LHCN-M2 (cell line): ENCODE measurements at places on chromosomes 16 and 17.

- no peak for DNase-seq
Observed at GRCh38 chr17:57092171-57092570, 7.1 kb downstream of the AKAP1 start.

GRCh38 chr17:12388226-12388625 is 277.5 kb upstream of the MYOCD start:
- DNase-seq: no peak

DNA sequence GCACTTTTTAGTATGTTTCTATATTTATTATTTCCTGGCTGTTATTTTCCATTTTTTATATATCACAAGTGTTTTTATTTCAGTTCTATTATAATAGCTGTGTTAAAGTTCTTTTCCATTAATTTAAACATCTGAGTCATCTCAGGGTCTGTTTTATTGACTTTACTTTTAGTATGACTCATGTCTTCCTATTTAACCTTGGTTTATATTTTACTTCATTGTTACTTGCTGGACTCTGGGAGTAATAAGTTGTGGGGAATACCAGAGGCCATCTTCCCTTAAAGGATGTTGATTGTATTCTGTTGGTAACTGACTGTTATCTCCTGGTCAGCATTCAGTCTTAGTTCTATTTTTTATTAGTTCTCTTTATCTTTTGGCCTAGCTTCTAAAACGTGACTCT is 1508.2 kb downstream of the CDH11 start:
- no peak for DNase-seq

DNA sequence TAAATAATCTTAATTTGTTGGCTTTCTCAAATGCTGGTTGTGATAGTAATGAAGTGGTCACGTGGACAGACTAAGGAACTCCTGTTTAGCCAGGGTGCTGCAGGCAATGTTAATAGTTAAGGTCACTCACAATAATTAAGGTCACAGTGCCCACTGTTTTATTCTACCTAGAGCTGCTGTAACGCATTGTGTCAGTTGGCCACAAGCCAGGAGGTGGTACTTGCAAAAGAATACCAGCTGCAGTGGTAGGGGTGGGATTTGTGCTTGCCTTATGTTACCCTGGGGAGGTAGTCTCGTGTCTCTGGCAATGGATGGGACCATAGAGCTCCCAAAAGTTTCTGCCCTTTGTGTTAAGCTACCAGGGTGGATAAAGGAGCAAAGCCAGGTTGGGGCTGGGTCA is 969.1 kb upstream of the CDH8 start:
- DNase-seq: no peak

DNA sequence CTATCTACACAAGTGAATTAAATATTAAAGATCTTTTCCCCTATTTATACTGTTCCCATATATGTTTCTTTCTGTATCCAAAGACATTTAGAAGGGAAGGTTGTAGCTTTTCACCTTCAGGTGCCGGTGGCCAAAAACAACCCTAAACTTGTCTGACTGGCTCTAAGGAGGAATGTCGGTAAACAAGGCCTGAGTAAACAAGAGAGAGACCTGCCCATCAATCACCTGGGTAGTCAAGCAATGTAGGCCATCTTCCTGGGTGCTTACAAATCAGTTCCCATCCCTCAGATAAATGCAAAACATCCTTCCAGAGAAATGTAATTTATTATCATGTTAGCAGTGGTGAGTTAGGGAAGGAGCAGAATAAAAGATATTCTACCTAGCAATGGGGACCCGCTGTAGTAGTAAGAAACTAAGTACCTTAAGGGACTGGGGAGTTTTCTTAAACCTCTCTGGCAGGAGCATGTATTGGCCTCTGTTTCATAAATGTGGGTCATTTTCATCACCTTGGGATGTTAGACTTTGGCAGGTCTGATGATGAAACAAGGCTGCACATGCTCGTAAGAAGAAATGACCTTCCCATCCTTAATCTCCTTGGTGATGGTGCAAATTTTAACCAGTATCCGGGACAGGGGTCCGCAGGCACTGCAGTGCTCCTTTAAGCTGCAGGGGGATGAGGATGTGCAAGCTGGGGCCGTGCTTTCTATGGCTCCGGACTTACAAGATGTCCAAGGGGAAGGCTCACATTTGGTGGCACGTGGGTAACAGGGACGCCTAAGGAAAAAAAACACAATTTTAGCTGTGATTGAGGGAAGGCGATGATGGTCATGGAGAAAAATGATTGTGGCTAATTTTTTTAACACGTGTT is 8.4 kb downstream of the KRT39 start:
- DNase-seq: no peak

DNA sequence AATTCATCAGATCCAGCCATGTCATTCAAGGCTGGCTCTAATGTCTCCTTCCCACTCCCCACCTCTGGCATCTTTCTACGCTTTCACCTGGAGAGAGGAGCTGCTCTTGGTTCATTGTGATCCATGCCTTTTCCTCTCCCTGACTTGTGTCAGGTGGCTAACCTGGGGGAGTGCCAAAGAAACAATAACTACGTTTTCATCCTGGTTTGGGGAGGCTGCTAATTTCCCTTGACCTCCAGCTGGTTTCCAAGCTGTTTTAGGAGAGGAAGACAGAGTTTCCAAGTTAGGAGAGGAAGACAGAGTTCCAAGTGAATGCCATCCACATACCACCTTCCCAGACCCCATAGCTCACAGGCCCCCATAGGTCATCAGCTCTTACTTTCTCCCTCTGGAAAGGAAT is 40.0 kb upstream of the HLF start:
- DNase-seq: no peak

DNA sequence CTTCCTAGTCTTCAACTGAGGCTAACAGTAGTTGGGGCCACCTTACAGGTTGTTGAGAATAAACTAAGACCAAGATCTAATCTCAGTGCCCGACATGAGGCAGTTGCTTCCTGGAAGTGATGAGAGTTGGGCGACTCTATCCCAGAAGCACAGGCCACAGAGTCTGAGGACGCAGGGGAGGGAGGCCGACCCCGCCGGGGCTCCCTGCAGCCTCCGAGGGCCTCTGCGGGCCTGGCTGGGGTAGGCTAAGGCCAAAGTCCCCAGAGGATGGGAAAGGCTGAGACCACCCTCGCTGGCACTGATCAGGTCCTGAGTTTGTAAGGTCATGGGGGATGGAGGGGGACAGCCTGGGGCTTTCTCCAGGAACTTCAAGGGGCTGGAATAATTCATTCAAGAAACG is 74.0 kb downstream of the ENGASE start:
- no peak for DNase-seq

- no peak for DNase-seq
Observed at GRCh38 chr17:49524473-49525359, 29.6 kb downstream of the NGFR start.

DNA sequence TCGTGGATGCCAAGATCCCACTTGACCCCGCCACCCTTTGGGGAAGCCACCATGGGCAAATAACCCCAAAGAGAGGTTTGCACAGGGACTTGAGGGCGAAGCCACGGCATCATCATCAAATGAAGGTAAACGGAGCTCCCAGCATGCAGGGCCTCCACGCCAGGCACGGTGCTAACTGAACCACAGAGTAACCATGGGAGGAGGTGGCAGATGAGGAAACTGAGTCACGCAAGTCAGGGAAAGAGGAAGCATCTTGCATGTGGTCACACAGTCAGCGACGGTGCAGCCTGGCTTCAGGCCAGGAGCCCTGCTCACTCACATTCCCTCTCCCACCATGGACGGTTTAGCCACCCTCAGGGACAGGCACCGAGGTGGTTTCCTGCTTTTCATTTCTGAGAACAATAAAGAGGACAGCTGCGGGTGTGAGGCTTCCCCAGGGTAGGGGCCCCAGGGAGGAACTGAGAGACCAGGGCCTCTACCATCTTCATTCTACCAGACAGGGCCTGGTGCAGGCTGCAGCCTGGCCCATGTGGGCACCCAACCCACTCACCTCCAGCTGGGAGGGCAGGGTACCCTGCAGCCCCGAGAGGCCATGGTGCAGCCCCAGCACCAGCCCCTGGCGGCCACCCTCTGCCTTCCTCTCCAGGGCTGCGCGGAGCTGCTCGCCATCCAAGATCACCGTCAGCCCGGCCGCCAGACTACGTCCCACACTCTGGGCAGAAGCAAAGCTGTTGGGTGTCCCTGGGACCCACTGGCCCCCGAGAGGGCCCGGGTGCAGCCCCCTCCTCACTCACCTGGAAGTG is 78.3 kb downstream of the RMI2 start:
- DNase-seq: no peak

GRCh38 chr17:79337053-79337452 is 262.4 kb downstream of the ENGASE start:
- DNase-seq: no peak

GRCh38 chr17:8520981-8521380 is 85.3 kb downstream of the NDEL1 start:
- no peak for DNase-seq

DNA sequence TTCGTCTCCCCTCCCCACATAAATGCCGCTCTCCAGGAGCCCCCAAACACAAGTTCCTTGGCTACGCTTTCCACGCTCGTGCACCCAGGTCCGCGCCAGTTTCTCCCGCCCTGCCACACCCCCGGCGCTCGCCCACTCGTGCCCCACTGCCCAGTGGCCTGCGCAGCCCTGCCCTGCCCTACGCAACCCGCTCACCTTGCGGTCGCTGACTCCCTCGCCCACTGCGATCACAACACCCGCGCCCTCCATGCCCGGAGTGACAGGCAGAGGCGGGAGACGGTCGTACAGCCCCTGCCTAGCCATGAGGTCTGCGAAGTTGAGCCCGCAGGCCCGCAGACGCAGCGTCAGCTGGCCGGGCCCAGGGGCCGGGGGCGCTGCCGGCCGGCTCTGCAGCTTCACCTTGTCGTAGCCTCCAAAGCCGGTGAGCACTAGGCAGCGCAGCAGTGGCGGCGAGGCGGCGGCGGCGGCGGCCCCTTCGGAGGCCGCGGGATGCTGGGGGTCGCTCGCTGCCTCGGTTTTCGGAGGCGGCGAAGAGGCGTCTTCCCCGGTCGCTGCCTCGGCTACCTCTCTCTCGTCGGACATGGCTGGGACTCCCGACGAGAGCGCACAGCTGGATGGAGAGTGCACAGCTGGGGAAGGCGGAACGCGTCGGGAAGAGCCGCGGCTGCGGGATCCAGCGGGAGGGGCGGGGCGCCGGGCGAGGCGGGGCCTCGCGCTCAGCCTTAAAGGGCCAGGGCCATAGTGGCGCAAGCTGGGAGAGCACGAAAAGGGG is at the start of gene VAT1:
Gene VAT1 (minus strand): TSS at position 645 of the 772 bp plus-strand sequence. CDS start 63 bp downstream, at position 582.
- DNase-seq: peak; percentile 73

DNA sequence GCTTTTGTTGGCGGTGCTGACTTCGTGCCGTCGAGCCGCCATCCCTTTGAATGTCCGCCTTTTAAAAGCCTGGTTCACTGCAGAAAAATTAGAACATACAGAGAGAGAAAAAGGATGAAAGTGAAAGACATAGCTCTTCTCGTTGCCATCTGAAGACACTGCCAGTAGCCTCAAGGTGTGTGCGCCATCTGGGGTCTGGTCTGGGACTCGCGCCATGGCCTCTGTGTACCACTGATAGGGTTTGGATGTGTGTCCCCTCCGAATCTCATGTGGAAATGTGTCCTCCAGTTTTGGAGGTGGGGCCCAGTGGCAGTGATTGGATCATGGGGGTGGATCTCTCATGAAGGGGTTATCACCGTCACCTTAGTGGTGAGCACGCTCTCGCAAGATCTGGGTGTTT is 15.5 kb downstream of the GSE1 start:
- DNase-seq: no peak

DNA sequence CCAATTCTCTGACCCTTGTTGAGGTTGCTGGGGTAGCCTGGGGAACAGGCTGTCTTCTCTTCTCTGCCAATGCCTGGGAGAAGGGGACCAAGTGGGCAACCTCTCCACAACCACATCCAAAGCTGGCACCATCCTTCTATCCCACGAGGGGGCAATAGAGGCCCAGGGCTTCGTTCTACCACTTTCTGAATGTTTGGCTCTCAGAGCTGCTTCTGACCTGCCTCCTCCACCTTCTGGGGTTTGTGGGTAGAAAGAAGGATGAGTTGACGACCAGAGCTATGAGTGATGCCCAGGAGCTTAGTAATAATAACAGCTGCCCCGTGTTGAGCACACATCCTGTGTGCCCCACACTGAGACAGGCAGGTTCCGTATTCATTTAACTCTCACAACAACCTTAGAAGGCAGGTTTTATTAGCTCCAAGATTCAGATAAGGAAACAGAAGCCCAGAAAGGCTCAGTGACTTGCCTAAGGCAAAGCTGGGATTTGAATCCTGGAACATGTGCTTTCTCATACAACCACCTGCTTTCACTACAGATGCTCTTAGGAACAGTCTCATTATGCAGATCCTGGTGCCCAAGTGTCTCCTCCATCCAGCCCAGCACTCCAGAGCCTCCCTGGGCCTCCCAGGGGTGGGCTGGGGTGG is 11.1 kb downstream of the TSPOAP1 start:
- DNase-seq: peak; percentile 73

GRCh38 chr16:25298165-25298872 is 40.7 kb upstream of the ZKSCAN2 start:
- DNase-seq: no peak

GRCh38 chr16:76278980-76279379 is 1.8 kb downstream of the CNTNAP4 start:
- peak; percentile 14 for DNase-seq

GRCh38 chr16:29698484-29699323 is 19.7 kb downstream of the QPRT start:
- no peak for DNase-seq

DNA sequence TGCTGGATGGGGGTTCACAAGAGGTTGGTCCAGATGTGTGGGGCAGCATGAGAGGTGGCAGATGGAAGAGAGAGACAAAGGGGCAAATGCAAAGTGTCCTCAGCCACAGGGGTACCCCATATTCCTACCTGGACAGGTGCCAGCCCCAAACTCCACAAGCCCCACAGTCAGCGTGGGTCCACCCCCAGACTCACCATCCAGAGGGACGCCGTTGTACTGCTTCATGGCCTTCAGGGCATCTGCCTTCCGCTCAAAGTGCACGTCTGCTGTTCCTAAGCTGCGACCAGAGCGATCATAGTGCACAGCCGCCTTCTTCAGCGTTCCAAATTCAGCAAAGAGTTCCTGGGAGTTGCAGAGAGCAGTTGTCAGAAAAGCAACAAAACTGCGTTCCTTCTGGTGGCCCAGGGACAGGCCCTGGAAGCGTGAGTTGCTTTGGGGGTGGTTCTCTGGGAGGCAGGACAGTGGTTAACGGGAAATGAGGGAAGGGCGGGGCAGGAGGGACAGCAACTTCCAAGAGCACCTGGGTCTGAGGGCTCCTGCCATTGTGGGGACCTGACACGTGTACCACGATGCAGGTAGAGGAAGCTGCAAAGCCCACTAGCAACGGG is 2.3 kb downstream of the ALYREF start:
- no peak for DNase-seq

DNA sequence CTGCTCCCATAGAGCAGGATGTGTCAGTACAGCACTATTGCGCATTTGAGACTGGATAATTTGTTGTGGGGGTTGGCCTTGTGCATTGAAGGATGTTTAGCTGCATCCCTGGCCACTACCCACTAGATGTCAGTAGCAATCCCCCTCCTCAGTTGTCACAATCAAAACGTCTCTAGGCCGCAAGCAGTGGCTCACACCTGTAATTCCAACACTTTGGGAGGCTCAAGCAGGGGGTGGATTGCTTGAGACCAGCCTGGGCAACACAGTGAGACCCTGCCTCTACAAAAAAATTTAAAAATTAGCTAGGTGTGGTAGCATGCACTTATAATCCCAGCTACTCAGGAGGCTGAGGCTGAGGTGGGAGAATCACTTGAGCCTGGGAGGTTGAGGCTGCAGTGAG is 48.4 kb downstream of the CENPV start:
- DNase-seq: peak; percentile 36

GRCh38 chr16:69340095-69340644 is 598 bp downstream of the NIP7 start:
- DNase-seq: no peak
